ENCODE measurements at places on chromosomes 3 and 15. TPM values are rescaled to one million over a fixed set of nuclear protein-coding genes. Genes with fewer than 3 reads are reported as not detected.

Gene GOLGA8J
- 0.16 TPM for total RNA-seq

Gene COPS2
- total RNA-seq, result 77.0 TPM

Gene TTLL13
- not detected for total RNA-seq

Gene RTP1
- total RNA-seq, result not detected

Gene DGKG
- total RNA-seq, result 31.1 TPM

Gene REC114
- 0.60 TPM for total RNA-seq

Gene XRN1
- 13.2 TPM for total RNA-seq

Gene CKMT1A
- 0.43 TPM for total RNA-seq

Gene TCF12
- 46.5 TPM for total RNA-seq

Gene GOLGA6L4
- 0.57 TPM for total RNA-seq

Gene FETUB
- not detected for total RNA-seq

Gene TRPM1
- total RNA-seq, result not detected

Gene FGD5
- 16.5 TPM for total RNA-seq

Gene KIF9
- 7.6 TPM for total RNA-seq

Gene MESP1
- total RNA-seq, result 7.4 TPM

Gene A4GNT
- not detected for total RNA-seq

Gene SLC2A2
- not detected for total RNA-seq

Gene DZIP3
- total RNA-seq, result 15.4 TPM

Measured in Right ventricle myocardium inferior (tissue), 1 donor.